ENCODE measurements at places on chromosomes 11 and 22.
A peak's percentile ranks its signal among the peaks of the same experiment; 100 is the strongest.

DNA sequence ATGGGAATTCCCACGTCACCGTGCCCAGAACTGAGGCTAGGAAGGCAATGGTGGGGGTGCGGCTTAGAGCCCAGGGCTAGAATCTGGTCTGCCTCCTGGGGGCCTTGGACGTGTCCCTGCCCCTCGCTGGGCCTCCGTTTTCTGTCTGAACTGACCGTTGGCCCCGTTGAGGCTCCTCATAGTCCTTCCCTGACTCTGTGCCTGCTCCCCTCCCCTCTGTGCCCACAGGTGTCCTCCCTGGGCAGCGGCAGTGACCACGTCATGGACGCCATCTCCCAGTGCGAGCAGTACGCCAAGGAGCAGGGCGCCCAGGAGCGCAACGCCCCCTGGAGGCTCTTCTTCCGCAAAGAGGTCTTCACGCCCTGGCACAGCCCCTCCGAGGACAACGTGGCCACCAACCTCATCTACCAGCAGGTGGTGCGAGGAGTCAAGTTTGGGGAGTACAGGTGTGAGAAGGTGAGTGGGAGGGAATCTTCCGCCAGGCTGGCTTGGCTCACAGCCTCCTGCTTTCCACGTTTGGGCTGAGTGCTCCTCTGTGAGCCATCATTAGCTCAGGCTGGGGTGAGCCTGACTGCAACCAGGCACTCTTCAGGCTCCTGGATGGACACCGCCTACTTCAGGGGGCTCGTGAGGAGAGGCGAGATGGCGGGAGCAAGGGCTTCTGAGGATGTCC is 63.9 kb downstream of the MYO7A start:
- DNase-seq, result peak; percentile 68

DNA sequence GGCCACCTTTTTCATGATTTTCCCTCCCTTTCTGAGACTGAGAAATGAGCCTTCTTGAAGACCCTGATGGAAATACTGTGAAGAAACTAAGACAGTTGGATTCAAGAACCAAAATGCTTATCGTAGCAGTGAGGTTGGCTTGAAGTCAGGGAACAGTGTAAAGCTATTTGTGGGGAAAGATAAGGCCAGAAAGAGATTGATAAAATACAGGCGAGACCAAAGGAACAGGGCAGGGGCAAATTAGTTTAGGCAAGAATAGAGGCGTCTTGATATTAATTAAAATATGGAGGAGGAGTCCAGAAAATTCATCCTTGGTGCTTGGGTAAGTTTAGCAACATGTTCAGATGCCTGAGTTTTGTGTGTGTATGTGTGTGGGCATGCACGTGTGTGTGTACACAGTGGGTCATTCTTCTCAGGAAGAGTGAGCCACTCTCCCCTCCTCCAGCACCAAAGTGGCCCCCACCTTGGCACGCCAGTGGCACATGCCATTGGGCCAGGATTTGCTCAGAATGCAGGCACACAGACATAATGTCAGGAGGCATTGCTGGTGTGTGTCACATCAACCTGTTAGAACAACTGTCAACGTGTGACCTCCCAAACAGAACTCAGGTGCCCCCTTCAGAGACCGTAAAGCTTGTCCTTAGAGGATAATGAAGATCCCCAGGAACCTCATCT is 3.9 kb upstream of the EHF start:
- no peak for DNase-seq

DNA sequence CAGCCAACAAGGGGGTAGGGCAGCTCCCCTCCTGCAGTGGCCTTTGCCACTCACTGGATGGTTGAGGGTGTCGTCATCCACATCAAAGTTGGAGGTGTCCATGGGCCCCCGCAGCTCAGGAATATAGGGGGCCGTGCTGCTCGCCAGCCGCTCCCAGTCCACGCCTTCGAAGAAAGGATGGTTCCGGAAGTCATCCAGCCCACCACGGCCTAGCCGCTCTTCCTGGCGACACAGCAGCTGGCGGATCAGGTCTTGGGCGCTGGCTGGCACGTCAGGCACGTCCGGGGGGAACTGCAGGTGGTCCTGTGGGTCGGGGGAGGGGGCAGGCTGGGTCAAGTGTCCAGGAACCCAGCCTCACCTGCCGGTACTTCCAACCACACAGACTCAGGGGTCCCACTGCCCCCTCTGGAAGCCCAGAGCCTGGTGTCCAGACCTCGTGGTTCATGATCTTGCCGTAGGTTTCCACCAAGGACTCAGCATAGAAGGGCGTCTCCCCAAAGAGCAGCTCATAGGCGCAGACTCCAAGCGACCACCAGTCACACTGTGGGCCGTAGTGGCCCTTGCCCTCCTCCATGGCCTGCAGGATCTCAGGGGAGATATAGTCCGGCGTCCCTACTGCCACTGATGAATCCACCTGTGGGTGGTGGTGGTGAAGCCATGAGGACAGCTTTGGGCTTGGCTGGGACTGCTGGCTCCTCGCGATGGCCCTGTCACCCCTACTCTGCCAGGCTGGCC is 5.7 kb downstream of the CDC42BPG start:
- DNase-seq, result no peak

GRCh38 chr11:128905345-128906184 is 14.4 kb downstream of the KCNJ5 start:
- peak; percentile 52 for DNase-seq

DNA sequence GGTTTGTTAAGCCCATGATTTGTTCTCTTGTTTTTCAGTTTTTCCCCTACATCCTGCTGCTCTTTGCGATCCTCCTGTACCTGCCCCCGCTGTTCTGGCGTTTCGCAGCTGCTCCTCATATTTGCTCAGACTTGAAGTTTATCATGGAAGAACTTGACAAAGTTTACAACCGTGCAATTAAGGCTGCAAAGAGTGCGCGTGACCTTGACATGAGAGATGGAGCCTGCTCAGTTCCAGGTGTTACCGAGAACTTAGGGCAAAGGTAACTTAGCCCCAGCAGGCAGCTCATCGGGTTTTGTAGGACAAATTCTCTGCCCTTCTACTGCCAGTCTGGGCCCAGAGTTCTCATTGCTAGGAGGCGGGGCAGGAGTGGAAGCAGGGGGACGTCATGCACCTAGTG is 49.7 kb downstream of the PANX1 start:
- no peak for DNase-seq

DNA sequence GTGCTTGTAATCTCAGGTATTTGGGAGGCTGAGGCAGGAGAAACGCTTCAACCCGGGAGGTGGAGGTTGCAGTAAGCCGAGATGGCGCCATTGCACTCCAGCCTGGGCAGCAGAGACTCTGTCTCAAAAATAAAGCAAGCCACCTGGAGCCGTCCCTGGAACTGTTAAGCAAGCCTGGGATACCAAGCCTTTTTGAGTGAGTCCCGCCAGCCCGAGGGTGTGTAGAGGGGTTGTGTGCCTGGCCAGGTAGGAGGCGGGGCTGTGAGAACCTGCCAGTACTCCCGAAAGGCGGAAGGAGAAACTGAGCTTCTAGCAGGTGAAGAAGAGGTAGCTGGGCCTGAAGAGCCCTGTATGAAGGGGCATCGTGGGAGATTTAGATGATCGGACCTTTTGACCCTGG is 52.4 kb downstream of the TRIOBP start:
- DNase-seq, result no peak

DNA sequence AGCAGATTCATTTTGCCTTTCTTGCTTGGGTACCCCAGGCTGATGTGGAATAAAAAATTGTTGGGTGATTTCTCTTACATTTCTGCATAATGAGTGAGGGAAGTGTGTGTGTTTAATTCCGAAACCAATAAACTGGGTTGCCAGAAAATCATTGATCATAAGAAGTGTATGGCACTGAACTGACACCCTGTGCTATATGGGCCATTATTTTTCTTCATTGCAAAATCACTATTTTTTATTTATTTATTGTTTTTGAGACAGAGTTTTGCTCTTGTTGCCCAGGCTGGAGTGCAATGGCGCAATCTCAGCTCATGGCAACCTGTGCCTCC is 14.6 kb upstream of the HIKESHI start:
- no peak for DNase-seq

GRCh38 chr11:73198677-73199076 is 19.4 kb upstream of the P2RY2 start:
- no peak for DNase-seq

DNA sequence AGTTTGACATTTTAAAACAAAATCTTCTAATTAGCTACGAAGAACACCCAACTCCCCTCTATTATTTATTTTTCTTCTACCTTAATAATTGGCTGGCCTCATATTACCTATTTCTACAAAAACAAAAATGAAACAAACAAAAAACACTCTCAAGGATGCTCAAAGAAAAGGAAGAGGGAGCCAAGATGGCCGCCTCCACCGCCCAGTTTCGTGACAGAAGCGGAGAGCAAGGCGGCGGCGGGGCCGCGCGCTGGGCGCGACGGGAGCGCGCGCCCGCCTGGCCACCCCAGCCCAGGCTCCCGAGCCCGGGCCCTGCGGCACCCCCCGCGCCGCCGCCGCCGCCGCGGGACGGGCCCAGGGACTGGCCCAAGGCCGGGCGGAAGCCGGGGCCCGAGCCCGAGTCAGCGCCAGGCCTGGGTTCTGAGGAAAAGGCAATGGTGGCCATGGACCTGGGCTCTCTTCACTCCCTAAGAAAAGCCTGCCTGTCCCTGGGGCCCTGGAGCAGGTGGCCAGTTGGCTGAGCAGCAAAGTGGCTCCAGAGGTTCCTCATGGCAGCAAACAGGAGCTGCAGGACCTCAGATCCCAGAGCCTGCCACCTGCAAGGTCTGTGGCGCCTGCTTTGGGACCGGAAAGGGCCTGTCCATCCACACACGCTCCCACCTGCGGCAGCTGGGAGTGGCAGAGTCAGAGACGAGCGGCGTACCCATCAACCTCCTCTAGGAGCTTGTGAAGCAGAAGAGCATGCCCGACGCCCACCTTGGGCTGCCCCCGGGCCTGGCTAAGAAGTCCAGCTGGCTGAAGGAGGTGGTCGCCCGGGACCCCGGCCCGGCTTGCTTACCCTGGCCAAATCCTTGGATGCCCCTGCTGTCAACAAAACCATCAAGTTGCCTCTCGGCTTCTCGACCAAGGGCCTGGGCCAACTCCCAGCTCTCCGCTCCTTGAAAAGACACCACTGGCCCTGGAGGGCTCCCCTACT is 543.2 kb upstream of the CCDC179 start:
- no peak for DNase-seq

DNA sequence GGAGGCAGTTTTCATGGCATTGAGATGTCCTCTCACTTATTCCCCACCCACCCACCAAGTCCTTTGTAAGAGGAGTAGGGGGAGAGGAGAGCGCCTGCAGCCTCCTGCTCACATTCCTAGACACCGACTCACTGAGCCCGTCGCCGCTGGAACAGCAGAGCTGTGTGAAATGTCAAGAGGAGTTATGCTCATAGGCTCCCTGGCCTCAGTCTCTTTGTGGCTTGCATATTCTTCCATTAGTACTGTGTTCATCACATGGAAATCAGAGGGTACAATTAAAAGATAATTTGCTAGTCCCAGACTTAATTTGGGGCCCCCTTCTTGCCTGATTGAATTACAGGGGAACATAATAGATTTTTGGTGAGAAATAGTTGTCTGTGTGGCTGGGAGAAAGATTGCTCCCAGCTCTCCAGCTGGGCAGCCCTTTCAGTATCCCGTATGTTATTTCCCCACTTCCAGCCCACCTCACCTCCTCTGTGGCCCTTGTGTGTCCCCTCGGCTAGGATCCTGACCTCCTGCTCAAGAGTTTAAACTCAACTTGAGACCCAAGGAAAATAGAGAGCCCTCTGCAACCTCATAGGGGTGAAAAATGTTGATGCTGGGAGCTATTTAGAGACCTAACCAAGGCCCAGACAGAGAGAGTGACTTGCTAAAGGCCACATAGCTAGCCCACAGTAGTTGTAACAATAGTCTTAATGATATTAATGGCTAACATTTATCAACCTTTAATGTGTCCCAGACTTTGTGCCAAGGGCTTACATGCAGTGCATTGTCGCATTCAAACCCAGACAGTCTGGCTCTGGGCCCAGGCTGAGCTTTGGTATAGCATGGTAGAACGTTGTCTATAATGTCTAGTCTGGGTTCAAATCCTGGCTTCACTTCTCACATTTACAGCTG is 32.2 kb downstream of the LIMK2 start:
- DNase-seq, result no peak

GRCh38 chr11:20259506-20259905 is 99.2 kb upstream of the DBX1 start:
- DNase-seq, result no peak

DNA sequence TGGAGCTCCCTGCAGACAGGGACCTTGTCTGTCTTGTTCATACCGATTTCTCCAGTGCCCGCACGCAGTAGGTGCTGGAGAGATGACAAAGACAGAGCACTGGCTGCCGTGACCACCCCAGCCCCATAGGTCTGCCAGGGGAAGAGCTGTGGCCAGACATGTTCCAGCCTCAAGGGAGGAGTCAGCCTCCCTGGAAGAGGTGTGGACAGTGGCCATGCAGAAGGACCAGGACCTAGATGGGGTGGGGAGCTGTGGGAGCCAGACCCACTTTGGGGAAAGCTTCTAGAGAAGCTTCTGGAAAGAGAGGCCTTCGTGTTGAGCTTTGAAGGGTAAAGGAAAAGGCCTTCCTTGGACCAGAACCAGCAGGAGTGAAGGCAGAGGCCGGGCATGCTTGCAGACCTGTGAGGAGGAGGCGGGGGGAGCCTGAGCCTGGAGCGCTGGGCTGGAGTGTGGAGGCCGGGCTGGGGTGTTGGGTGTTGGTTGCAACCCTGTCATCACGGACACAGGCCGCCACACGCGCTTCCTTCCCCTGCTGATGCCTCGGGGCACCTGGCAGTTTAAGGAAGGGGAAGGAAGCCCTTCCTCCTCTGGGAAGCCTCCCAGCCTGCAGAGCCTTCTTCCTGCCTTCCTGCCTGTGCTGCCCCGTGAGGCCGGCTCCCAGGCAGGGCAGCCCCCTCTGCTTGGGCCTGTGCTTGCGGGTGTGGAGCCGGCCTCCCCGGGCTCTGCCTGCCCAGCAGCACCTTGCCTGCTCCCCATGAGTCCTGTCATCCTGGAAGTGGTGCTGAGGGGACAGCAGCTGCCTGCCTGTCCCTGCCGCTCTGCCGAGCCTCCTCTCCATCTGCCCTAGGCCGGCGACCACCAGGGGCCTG is 12.3 kb downstream of the RELT start:
- DNase-seq, result no peak

- DNase-seq, result peak; percentile 79
These were observed 18.8 kb downstream of the PRPF19 start for GRCh38 chr11:60887556-60887955.

- DNase-seq, result no peak
These were observed 50.2 kb downstream of the IGF2 start for GRCh38 chr11:2088746-2089535.
